ENCODE measurements at places on chromosomes 7 and 10.

- no peak for DNase-seq
Measured at GRCh38 chr7:22842383-22842941, 19.8 kb upstream of the TOMM7 start.

DNA sequence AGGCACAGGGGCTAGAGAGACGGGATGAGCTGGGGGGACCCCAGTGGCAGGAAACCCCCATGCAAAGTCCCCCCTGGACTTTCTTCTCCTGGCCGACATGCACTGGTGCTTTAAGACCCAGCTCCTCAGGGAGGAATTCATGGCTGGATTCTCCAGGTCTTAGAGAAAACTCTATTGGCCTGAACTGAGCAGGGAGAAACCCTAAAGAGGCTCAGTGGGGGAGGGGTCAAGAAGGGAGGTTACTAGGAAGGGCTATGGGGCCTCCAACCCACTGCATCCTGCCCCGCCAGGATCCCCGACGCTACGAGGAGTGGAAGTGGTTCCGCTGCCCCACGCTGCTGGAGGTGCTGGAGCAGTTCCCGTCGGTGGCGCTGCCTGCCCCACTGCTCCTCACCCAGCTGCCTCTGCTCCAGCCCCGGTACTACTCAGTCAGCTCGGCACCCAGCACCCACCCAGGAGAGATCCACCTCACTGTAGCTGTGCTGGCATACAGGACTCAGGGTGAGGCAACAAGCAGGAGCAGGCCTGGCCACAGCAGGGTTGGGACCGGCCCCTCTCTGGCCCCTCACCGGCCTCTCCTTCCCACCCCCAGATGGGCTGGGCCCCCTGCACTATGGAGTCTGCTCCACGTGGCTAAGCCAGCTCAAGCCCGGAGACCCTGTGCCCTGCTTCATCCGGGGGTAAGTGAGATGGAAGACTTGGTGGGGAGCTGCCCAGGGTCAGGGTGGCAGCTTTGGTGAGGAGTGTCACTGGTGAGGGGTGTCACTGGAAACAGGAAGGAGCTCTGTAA lies 13.8 kb downstream of the ATG9B start:
- no peak for DNase-seq

DNA sequence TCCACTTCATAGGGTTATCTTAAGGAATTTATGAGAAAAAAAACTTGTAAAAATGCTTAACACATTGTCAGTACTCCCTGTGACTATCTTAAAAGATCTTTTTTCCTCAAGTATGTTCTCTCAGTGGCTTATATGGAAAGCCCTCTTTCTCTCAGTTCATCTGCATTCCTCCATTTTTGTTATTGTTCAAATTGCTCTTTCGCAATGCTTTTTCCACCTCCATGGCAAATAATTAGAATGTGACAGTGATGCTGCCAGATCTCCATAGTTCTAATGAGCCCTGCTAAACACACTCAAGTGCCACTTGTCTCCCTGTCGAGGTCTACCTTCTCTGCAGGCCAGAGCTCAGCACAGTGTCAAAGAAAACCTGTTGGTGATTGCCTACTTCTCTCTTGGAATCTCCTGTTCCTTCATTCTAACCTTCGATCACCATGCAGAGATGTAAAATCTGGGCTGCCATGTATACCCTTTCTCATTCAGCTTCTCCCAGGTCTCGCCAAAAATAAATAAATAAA lies 37.2 kb upstream of the ABCB5 start:
- no peak for DNase-seq

DNA sequence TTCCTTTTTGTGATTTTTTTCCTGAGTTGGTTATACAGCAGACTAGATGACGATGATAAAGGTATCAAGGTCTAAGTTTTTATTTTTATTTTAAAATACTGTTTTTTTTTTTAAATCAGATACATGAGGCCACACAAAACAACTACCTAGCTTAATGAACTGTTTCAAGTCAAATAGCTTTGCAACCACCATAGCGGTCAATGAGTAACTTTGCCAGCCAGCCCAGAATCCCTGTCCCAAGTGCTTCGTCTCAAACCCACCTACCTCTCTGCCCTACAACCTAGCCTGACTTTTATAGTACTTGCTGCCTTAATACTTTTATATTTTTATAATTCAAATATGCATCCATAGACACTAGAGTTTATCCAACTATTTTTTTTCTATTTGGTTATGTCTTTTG lies 676.5 kb downstream of the NRG3 start:
- no peak for DNase-seq

DNA sequence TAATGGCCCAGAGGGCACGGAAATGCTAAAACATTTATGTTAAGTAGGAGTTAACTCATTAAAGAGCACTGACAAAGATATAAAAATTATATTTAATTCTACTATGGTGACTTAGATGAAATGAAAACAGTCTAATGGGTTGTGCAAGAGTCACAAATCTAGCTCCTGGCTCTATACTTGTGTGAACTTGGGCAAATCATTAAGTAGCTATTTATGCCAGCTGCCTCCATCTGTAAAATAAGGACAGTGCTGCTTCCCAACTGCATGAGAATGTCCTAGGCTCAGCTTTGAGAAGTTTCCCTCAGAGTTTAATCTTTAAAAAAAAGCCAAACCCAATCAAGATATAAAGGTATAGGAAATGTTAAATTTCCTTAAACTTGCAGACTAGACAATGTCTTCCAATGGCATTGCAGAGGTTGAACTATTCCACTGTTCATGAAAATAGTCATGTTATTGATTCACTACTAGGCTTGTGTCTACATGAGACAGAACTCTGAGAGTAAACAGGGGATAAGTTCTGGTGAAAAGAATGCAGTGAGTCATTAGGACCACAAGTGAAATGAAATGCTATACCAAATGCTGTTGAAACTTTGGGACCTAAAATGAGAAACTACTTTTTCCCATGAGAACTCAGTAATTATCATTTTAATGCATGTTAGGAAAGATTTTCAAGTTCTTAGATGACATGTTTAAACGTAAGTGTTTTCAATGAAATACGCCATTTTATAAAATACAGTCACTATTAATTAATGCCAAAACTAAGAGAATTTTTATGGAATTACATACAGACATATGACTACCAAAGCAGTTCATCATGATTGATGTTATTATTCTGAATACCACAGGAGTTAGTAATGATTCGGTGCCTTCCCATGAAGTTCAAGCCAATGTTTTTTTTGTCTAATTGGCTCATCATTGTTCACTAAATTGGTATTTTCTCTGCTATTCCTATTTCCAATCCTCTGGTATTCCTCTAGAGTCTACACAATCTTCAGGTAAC lies 84.2 kb downstream of the CDK6 start:
- no peak for DNase-seq

Measured in activated T-helper 9 cell treated with anti-CD3 and anti-CD28 coated beads, Interleukin-2, amount 50 U/mL, for 16 hours (primary cell).